GM23248 (cell line): ENCODE measurements at places on chromosomes 16 and 17.

DNA sequence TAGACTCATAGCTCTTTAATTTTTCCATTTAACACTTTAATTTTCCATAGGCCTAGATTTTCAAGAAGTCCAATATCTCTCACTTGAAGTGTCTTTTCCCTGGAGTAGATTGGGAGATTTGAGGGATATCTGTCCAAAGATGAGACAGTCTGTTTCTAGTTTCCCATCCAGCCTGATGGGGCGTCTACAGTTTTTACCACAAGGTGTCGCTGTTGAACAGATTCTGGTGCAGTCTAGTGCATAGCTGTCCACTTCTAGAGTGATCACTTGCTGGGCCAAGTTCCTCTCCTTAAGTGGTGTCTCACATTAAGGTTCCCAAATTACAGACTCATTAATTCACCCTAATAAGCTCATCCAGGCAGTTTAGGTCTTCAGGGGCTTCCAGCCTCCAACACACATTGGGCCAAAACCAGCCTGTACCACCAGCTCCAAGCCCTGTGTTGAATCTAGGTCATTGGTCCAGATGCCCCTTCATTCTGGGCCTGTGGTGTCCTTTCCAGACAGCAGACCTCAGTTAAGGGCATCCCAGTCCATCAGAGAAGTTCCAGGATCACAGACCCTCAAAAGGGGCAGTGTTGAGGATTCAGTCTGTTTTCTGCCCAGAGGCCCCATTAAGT lies 9.4 kb downstream of the SNX20 start:
- no peak for DNase-seq

DNA sequence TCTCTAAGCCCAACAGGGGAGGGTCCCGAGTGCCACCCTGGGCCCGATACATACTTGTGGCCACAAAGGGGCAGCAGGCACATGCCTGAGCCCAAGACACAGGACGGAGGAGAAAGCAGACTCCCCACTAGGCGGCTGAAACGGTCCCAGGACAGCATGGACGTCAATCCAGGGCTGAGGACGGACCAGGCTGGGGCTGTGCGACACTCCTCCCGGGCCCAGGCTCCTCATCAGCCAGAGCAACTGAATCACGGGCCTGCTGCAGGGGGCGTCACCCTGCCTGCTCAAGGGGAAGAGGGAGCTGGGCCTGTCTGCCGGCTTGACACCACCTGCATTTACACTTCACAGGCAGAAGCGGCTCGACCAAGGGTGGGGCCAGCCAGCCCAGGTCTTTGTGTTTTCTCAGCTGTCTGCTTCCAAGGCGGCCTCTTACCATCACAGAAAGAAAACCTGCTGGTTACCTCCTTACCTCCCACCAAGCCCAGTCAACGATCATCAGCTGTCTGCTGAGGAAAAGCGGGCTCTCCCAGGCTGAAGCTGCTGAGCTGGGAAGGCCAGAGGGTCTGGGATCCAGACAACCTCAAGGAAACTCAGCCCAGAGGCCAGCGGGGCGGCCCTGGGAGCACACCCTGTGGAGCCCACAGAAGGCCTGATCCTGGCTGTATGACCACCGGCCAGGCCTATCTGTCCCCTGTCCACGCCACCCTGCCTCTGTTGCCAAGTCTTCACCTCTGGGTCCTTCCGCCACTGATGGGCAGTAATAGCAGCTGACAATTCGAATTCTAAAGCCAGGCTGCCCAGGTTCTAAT lies 26.4 kb downstream of the KIFC3 start:
- no peak for DNase-seq

- peak; percentile 78 for DNase-seq
These were observed 10.6 kb downstream of the MYH3 start for GRCh38 chr17:10646392-10646990.

DNA sequence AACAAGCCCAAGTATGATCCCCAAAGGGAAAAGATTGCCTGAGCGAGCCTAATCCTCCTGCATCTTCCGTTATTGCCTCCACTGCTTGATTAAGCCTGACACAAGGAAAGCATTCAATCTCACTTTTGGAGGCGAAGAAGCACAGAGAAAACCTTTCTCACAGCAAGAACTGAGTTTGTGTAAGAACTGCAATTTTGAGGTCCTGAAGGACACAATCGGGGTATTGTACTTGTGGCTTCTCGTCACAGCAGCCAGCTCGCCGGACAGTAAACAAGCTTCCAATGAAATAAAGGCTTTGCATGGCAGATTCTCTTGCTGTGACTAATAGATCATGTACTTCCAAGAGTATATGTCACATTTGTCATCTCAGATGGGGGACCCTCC lies 18.7 kb upstream of the FOXF1 start:
- no peak for DNase-seq

- DNase-seq = peak; percentile 18
These were observed 155.2 kb upstream of the MYOCD start for GRCh38 chr17:12510535-12510934.

- DNase-seq = no peak
These were observed 3.4 kb downstream of the TRADD start for GRCh38 chr16:67156143-67156844.

DNA sequence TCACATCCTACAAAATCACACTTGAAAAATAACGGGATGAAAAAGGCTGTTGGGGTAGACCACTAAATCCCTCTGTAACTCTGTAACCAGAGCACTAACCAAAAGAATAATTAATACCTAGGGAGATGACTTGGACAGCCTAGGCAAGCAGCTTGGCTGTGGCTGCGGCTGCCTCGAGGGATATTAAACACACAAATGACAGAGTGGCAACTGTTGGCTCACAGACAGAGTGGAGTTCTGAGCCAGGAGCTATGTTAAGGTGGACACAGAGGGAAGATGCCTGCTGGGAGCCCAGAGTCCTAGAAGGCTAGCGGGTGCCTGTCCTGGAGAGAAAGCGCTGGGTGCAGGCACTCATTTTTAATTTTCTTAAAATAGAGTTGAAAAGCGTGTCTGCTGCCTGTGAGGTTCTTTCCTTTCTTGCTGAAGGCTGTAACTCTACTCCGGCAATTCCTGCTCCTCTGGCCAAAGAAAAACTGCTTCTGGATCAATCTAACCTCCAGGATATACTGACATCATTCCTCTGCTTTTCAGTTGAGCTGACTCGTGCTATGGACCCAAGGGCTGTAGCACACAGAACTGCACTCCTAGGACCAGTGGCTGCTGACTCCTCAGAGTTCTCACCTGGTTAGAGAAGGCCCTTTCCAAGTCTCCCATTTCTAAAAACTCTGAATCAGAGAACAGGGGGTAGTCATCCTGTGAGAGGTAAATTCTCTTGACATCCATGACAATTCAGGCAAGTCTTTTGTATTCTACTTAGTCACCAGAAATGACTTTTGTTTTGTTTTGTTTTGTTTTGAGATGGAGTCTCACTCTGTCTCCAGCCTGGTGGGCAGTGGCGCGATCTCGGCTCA lies 147.9 kb downstream of the STX8 start:
- no peak for DNase-seq

- no peak for DNase-seq
These were observed 13.4 kb downstream of the RBBP6 start for GRCh38 chr16:24552705-24553246.
